Right renal pelvis (tissue), 4 donors: ENCODE measurements at places on chromosomes 6 and 20. TPM values are rescaled to one million over a fixed set of nuclear protein-coding genes. Genes with fewer than 3 reads are reported as not detected.

The PHACTR1 gene
- polyA plus RNA-seq, result 14.3 TPM

DNA sequence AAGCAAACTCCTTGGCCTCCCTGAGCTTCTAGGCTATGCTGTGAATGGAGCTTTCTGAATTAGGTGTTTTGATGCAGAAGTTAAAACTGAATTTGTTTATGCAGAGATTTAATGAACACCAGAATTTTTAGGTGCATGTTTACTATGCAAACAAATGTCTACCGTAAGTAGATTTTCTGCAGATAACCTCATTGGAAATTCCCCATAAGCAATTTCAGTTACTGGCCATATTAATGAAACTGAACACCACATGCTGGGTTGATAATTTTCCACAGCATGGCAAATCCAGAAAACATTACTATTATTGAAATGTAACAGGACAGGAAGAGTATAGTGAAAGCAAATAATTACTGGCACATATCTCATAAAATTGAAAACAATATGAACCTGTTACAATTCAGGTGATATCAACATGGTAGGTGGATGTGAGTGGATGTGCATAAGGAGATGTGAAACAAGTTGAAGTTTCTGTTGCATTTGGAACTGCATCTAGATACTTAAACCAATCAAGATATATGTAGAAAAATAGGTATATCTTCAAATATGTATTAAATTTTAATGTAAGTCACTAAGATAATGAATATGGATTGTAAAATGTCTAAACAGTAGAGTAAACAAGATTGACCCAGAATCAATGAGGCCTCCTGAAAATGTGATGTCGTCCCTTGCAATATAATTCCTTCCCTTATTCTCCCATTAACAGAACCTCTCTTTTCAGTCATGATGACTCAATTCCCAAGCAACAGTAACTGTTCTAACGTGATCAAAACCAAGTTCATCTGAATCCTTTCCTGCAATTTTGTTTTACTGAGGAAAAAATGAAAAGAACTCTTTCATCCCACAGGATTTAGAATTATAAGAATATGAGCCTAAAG lies 11.0 kb downstream of the PTCHD4 start:
- DNase-seq, result no peak

GRCh38 chr20:1330075-1330830 lies 1.3 kb upstream of the SDCBP2 start:
- DNase-seq, result no peak

DNA sequence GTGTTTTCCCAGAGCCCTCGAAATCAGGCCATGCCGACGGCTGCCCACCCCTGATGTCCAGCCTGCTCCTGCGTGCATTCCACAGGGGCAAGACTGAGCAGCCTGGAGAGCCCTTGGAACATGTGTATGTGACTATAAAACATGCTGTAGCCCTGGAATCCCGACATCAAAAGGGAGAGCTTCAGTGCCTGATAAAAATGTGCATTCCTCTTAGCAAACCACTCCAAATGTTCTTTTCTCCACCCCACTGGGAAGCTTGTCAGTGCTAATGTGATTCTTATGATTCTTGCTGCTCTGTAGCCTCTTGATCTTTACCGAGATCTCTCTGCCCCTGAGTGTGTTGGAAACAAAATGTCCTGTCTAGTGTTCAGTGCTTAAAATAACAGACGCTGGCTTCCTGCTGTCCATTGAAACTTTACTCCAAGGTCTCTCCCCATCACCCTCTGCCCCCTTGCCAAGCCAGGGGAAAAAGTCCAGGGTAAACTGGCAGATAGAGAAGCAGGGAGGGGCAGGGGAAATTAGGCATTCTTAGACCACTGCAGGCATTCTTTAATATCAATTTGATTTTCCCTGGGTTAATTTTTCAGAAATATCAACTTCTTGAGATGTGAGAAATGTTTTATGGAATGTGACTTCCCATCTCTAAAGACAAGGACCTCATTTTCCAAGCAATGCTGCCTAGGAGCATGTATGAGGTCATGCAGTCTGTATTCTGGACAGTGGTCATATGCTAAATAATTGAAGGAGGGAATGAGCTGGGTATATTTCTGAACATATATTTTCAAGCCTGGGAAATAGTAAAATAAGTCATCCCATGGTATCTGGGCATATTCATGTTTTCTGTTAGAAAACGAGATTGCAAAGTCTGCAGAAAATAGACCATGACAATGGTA lies 73.8 kb upstream of the ISM1 start:
- DNase-seq, result no peak

The LST1 gene
- 3.8 TPM for polyA plus RNA-seq

GRCh38 chr6:21263531-21264287 lies 329.8 kb upstream of the SOX4 start:
- no peak for DNase-seq

DNA sequence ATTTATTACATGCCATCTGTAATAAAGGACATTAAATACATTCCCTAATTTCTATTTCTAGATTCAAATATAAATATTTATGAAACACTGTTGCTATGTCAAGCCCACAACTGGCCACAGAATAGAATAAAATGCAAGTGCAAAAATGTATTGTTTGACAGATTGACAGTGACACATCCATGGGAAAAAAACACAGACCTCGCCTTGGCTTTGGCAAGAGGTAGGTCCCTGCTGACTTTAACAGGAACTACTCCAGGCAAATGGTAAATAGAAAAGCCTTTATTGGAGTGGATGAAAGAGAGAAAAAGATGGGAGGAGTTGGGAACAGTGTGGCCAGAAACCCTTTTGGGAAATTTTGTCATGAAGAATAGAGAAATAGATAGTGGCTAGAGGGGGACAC lies 622.9 kb downstream of the UTRN start:
- DNase-seq, result no peak
